A549 treated with DMSO at 1 μM for 4 hours (cell line): ENCODE measurements at places on chromosomes 4 and X. TPM values are rescaled to one million over a fixed set of nuclear protein-coding genes. Genes with fewer than 3 reads are reported as not detected.

WAS gene
- total RNA-seq = 0.09 to 0.39 TPM (median 0.18 TPM) in 5 replicates

PGAM4 gene
- 0.17 to 0.46 TPM (median 0.36 TPM) in 3 of 5 replicates, not detected in the others for total RNA-seq

EMCN gene
- not detected in 5 replicates for total RNA-seq

PITX2 gene
- total RNA-seq = 1.0 to 1.6 TPM (median 1.3 TPM) in 5 replicates

GPRIN3 gene
- total RNA-seq = 3.4 to 7.8 TPM (median 6.3 TPM) in 5 replicates

CPE gene
- 1.3 to 1.6 TPM (median 1.4 TPM) in 5 replicates for total RNA-seq
